ENCODE measurements at places on chromosomes 5 and 9. TPM values are rescaled to one million over a fixed set of nuclear protein-coding genes. Genes with fewer than 3 reads are reported as not detected.
A peak's percentile ranks its signal among the peaks of the same experiment; 100 is the strongest.

The DOLK gene
- 9.5 TPM for polyA plus RNA-seq

GRCh38 chr5:100546001-100546400, 10.8 kb downstream of the FAM174A start:
- H3K27ac ChIP-seq: no peak overlapping the region
- no peaks in the 10 kb centered on the region for H3K27me3 ChIP-seq
- H3K4me1 ChIP-seq: no peaks in the 10 kb centered on the region
- DNase-seq: no peak
- H3K36me3 ChIP-seq: no peaks in the 10 kb centered on the region

DNA sequence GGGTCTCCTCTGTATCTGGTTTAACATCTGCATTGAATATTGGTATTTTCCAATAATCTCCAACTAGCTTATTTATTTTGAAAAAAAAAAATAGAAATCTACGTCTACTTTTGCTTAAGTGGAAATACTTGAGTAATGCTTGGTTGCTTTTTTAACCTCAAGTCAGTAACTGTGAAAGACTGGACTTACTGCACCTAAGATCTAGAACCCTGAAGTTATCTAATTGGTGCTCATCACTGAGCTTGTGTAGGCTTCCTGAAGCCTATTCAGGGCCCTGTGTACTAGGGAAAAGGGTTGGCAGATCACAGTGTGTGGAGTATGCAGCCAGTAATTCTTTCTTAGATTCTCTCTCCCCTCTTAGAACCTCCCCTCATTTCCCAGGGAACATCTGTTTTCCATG, 16.2 kb downstream of the SLC1A1 start:
- H3K4me3 ChIP-seq: no peak overlapping the region
- H3K4me1 ChIP-seq: no peaks in the 10 kb centered on the region
- no peaks in the 10 kb centered on the region for H3K36me3 ChIP-seq
- DNase-seq: no peak
- no peak overlapping the region for H3K27ac ChIP-seq
- H3K27me3 ChIP-seq: no peaks in the 10 kb centered on the region

GRCh38 chr9:131798246-131798645, 58.4 kb upstream of the RAPGEF1 start:
- DNase-seq: no peak
- H3K27me3 ChIP-seq: no peaks in the 10 kb centered on the region

DNA sequence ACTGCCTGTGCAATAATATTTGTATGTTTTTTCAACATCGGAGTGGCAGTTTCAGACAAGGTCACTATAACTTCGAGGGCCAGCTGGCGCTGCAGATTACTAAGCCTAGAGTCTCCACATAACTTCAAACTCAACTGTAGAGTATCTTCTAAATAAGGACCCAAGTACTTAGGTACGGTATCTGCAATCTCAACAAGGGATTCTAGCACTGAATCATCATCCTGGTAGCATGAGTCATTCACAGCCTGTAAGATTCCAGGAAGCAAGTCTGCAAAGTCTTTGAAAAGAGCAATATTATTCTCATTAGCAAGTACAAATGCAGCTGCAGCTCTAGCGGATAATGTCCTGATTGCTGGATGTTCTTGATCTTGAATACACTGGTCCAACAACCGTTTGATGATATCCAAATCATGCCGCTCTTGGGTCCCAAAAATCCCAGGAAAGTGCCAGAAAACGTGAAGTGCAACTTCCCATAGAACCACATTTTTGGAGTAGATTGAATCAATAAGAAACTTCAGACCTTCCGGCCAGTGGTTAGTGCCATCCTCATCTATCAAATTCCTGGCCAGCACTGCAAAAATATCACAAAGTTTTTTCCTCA, 654 bp downstream of the RANBP6 start:
- no peak for DNase-seq
- H3K27ac ChIP-seq: no peak overlapping the region
- no peaks in the 10 kb centered on the region for H3K27me3 ChIP-seq
- no peaks in the 10 kb centered on the region for H3K36me3 ChIP-seq
- peak overlapping the region; percentile 84 for H3K4me3 ChIP-seq
